ENCODE measurements at places on chromosomes 5 and 9. TPM values are rescaled to one million over a fixed set of nuclear protein-coding genes. Genes with fewer than 3 reads are reported as not detected.

DNA sequence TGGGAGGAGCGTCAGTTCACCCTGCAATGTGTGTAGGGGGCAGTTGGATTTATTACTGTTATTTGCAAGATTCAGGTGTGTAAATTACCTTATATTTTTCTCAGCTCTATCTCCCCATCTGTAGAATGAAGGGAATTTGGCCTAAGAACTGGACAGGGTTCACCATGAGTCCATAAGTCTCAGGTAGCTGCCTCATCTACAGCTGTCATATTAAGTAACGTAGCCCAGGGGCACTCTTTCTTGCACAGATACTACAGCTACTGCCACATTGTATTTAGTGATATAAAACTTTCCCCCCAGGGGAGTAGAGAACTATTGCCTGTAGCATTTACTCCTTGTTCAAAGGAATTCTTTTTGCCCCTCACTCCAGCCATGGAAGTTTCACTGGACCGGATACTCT lies 301.4 kb upstream of the ZNF608 start:
- H3K4me3 ChIP-seq, result no peak overlapping the region
- H3K36me3 ChIP-seq, result no peaks in the 10 kb centered on the region
- H3K27me3 ChIP-seq, result peaks cover 6% of the 10 kb centered on the region

DNA sequence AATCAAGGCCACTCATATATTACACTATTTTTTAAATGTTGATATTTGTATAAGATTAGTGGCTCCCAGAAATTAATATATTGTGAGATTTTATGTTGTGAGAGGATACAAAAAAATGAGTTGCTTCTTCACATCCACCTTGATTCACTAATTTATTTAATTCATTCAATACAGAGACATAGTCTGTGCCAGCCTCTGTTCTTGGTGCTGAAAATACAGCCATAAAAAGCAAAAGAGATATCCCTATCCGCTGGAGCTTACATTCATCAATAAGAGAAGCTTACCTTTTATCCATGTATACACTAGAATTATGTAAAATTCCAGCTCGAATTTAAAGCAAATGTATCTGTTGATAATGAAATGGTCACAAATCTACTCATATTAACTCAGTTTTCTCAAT lies 92.2 kb upstream of the GABRG2 start:
- no peaks in the 10 kb centered on the region for H3K4me1 ChIP-seq
- H3K27ac ChIP-seq, result no peak overlapping the region
- H3K27me3 ChIP-seq, result no peaks in the 10 kb centered on the region
- H3K4me3 ChIP-seq, result no peak overlapping the region

GRCh38 chr9:135516132-135516860 lies 4.9 kb upstream of the LCN1 start:
- no peak for DNase-seq
- no peaks in the 10 kb centered on the region for H3K36me3 ChIP-seq
- H3K27me3 ChIP-seq, result peaks cover 26% of the 10 kb centered on the region

DNA sequence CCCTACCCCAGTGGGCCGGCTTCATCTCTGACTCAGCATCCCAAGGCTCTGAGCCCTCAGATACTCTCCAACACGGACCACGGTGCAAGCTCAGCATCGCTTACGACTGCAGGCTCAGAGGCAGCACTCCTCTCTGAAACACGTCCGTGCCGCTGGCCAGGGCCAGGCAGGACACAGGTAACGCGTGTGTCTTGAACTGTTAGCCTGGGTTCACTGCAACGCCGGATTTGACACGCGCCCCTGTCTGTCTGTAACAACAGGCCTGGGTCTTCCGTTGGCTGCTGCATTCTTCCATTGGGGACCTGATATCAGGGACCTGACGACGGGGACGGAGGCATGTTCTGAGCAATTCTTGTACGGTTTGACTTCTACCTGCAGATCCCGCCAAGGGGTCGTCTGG lies 6.4 kb downstream of the SLC6A3 start:
- H3K4me1 ChIP-seq, result no peaks in the 10 kb centered on the region
- H3K36me3 ChIP-seq, result no peaks in the 10 kb centered on the region
- no peak overlapping the region for H3K4me3 ChIP-seq
- H3K27ac ChIP-seq, result no peak overlapping the region
- peaks cover 23% of the 10 kb centered on the region for H3K27me3 ChIP-seq
- no peak for DNase-seq

The WNK2 gene
- not detected for total RNA-seq

The EDIL3 gene
- not detected for total RNA-seq

The SUSD3 gene
- total RNA-seq, result 3.3 TPM

GRCh38 chr5:169089343-169089742 lies 211.6 kb downstream of the SLIT3 start:
- no peak for DNase-seq
- no peaks in the 10 kb centered on the region for H3K27me3 ChIP-seq
- H3K27ac ChIP-seq, result no peak overlapping the region
- H3K4me1 ChIP-seq, result no peaks in the 10 kb centered on the region

GRCh38 chr5:72281764-72282499 lies 38.1 kb downstream of the MRPS27 start:
- H3K4me1 ChIP-seq, result peaks cover 4% of the 10 kb centered on the region

The CD74 gene
- total RNA-seq, result 767 TPM

The INSL4 gene
- not detected for total RNA-seq

DNA sequence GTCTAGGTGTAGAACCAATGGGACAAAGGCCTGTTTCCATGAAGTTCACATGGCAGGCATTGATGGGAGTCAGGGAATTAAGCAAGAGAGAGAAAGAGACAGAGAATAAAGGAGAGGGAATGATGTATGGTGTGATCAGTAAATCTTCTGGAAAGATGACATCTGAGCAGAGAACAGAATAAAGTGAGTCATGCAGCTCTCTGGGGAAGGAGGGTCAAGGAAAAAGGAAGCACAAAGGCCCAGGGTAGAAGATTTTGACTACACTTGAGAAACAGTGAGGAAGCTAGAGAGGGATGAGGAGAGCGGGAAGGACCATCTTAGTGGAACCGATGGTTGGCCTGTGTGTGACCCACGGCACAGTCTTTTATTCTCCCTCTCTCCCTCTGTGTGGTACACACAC lies 425.9 kb downstream of the SPOCK1 start:
- no peaks in the 10 kb centered on the region for H3K4me1 ChIP-seq
- peaks cover 7% of the 10 kb centered on the region for H3K27me3 ChIP-seq
- no peak for DNase-seq
- H3K4me3 ChIP-seq, result no peak overlapping the region

DNA sequence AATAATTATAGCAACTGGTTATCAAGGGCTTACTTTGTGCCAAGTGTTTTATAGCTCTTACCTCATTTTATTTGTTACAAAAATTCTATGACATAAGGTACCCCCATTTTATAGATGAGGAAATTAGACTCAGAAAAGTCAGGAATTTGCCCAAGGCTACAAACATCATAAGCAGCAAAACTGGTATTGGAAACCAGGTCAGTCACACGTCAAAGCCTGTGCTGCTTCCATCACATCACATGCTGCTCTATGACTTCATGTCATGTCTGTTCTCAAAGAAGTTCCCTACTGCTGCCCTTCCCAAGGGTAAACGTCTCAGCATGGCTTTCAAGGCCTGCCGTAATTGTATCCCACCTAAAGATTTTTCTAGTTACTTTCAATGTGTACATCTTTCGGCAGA lies 6.9 kb upstream of the KIF2A start:
- H3K36me3 ChIP-seq, result no peaks in the 10 kb centered on the region
- no peaks in the 10 kb centered on the region for H3K27me3 ChIP-seq
- no peak overlapping the region for H3K4me3 ChIP-seq
- H3K4me1 ChIP-seq, result peaks cover 10% of the 10 kb centered on the region

The SHC3 gene
- total RNA-seq, result not detected

DNA sequence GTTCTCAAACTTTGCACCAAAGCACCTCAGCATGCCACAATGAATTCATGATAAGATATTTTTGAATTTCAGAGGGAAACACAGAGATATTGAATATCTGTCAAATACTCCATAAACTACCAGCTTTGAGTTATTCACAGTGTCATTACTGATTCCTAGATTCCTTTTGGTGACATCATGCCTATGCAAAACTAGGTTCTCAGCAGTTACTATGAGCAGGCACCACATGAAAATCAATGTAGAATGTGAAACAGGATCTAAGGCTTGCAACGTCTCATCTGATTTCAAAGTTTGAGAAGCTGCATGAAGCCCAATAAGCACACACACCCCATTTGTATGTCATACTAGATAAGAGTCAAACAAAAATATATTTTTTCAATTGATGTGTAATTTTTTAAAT lies 426.5 kb downstream of the NR2F1-AS1 start:
- H3K4me1 ChIP-seq, result no peaks in the 10 kb centered on the region
- H3K27ac ChIP-seq, result no peak overlapping the region

DNA sequence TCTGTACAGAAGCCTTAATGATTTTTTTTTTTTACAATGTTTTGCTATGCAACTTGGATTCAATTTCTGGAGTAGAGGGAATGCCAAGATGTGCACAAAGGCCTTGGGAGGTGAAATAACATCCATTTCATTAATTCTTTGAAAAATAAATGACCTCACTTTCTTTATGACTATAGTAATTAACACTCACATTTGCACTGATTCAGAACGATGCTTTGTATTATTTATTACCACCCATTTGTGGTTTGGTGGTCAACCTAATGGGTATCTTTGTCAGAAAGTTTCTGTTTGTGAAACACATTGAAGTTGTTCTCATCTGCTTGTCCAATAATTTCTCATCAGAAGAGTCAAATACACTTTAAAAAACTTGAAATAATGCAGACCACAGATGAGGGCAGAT lies 169.3 kb downstream of the NTRK2 start:
- peaks cover 28% of the 10 kb centered on the region for H3K27me3 ChIP-seq
- H3K27ac ChIP-seq, result no peak overlapping the region
- DNase-seq, result no peak
- H3K36me3 ChIP-seq, result no peaks in the 10 kb centered on the region

GRCh38 chr5:5276951-5277517 lies 136.9 kb downstream of the ADAMTS16 start:
- H3K27ac ChIP-seq, result no peak overlapping the region
- no peak for DNase-seq
- no peaks in the 10 kb centered on the region for H3K27me3 ChIP-seq
- no peak overlapping the region for H3K4me3 ChIP-seq
